ENCODE measurements at places on chromosomes 1 and 21.

DNA sequence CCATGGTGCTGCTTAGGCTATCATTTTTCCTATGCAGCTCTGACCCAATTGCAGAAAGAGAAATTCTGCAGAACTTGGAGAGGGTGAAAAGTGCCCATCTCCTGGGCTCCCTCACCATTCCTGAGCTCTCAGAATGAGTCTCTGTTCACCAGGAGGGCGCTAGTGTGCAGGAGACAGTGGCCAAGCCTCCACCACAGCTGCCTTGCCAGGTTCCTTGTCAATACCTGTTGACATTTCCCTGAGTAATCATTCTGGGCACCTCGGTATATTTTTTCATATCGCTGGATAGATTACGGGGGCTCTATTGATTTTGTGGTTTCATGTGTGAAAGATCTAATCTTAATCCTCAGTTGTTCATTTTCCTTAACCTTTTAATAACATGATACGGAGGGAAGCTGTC is 13.0 kb upstream of the C8B start:
- no peak for DNase-seq

DNA sequence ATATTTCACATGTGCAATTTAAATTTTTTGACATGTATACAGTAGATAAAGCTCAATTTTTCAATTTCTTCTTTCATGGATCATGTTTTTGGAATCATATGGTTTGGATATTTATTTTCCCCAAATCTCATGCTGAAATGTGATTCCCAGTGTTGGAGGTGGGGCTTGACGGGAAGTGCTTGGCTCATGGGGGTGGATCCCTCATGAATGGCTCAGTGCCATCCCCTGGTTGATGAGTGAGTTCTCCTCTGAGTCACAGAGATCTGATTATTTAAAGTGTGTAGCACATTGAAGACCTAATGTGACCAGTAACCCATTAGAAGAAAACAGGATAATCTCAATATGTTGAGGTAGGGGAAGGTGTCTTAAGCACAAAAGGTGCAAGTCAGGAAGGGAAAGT is 9.1 kb upstream of the IFI16 start:
- DNase-seq, result no peak

- no peak for DNase-seq
Observed at GRCh38 chr1:167747988-167748387, 26.2 kb downstream of the MPZL1 start.

DNA sequence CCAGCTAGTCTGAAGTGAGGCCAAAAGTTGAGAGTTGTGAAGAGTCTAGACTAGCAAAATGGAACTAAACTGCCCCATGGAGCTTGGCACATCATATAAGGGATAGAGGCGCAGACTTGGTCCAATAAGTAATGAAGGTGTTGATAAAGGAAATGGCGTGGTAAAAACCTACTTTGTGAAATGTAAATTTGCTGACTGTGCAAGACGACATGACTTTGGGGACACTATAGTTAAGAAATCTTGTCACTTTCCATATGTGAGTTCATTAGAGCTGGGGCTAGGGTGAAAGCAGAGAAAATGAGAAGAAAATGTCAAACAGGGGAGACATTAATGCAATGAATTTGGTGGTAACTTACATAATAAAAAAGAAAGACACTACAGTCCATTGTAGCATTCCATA is 50.1 kb downstream of the CLDN17 start:
- no peak for DNase-seq

DNA sequence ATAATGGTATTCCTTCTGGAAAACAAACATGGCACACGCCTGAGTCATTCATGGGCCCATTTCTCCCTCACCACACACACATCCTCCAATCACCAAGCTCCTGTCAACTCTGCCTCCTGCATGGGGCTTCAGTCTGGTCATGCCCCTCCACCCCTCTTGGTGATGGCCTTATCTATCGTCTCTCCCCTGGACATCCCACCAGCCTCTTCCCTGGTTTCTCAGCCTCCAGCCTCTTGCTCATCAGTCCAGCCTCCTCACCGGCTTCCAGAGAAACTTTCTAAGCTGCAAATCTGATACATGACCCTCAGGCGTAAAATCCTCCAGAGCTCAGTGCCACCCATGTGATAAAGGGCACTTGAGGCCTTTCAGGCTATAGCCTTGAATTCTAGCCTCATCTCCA is 243.9 kb downstream of the FOXD2 start:
- DNase-seq, result no peak

DNA sequence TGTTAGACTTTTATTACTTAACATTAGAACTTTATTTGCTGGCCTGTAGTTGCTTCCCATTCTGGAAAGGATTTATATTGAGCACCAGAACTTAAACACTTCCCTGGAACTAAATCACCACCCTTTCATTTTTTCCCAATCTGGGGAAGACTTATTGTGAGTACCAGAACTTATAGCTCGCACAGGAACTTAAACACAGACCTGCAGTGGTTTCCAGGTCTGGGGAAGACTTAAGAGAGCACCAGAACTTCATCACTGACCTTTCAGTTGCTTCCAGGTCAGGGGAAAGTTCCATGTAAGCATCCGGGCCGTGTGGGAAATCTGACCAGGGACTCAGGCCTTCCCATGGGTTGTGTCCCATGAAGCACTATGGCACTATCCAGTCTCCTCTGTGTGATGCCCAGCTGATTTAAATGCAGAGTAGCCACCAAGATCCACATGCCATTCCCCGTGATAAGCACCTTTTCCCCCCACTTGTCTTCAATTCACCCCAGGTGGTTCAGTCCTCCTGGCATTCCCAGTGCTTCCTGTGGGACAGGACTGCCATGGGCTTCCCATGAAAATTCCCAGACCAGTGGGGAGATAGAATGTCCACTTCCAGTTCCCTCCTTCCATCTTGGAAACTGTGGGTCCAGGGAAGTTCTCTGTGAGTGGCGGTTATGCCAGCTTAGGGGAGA is 48.9 kb downstream of the C4BPA start:
- DNase-seq, result no peak

- no peak for DNase-seq
Observed at GRCh38 chr21:37644636-37645035, 271.6 kb downstream of the KCNJ6 start.

DNA sequence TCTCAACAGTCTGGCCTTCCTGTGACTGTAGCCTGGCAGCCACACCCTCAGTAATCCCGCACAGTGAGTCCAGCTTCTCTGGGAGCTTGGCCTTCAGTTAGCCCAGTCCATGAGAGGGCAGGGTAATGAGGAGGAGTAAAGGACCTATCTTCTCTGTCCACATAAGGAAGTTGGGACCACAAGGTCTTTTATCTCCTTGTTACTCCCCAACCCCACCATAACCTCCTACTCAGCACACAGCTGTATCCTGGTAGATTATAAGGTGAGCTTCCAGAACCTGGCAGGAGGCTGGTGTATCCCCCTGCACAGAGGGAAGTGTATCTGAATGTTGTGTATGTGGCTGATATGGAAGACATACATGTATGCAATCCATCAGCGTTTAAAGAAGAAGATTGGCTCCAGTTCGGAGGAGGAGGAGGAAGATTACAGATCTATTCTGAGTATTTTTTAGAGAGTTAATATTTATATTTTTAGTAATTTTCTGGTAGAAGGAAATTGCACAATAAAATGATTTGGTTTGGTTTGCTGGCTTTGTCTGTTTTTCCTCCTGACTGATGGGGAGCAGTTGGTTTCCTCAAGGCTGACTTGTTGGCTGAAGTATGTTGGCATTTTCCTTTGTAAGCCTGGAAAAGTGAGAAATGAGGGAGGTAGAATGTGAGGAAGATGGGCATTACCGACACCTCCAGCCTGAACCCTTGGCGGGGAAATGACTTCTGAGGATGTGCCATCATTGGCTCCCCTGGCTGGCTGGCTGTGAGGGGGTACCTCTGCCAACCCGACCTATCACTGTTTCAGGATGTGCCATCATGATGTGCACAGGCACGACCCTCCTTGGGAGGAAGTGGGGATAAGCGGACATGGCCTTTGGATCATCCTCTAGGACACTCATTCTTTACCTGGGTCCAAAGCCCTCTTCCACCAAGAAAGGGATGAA is 5.0 kb downstream of the C1orf226 start:
- no peak for DNase-seq

GRCh38 chr1:117308311-117308916 is 58.8 kb upstream of the MAN1A2 start:
- DNase-seq, result no peak

GRCh38 chr1:90501281-90501680 is 215.8 kb downstream of the BARHL2 start:
- peak; percentile 40 for DNase-seq

- no peak for DNase-seq
Observed at GRCh38 chr1:171389171-171389570, 75.2 kb downstream of the FMO4 start.

DNA sequence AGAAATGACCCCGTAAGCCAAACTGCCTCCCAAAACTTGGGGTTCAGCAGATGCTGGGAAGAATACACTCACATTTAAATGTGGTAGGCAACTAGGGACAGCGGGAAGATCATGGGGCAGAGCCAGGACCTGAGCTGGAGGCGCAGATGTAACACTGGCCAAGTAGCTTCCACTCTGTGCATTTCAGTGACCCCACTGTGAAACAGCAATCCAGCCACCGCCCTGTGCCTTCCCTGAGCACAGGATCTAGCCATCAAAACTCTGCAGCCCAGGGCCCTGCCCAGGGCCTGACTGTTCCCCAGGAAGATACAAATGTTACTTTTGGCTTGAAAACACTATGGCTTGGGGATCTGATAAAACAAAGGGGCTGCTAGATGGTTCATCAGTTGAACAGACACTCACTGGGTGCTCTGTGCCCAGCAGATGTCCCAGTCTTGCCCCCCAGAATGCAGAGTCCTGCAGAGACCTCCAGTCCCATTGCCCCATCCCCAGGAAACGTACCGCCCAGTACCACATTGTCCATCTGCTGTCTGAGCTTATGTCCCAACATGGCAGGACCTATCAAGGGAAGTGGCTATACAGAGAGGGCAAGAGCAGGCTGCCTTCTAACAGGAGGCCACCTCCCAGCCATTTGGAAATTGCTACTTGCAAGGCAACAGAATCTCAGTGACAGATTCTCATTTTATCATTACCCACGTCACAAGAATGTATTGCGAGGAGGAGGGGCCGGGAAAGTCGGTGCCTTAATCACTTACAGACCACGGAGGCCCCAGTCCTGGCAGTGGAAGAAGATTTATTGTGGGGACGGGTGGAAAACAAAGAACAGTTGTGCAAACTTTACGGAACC is 124.0 kb downstream of the DMRTB1 start:
- DNase-seq, result no peak

DNA sequence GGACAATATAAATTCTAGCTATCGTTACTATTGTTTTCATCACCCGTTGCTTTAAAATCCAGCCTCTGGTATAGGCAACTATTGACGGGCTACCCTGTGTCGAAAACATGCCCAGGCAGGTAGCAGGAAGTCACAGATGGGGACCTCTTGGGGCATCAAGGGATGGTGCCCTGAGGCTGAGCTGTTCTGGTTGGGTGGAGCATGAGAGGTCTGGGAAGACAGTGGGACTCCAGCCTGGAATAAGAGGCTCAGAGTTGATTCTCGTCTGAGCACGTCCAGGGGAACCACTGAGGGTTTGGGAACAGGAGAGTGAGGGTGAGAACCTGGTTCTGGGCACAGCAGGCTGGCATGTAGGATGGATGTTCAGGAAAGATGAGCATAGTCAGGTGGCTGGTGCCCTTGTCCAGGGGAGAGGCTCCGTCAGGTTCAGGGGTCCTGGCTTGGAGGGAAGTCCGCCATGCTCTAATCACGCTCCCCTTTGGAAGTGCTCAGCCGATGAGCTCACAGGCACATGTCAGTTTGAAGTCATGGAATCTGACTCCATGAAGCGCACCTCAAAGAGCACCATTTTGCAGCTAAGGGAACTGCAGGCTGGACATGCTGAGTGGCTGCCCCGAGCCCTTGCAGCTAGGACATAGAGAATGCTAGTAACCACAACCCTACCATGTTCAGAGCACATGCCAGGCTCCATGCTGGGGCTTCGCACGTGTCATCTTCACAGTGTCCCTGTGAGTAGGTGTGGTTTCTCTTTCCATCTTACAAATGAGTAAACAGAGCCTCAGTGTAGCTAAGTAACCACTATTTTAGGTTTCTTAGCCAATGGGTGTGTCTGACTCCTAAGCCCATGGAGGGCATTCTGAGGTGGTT is 21.0 kb downstream of the PCSK9 start:
- peak; percentile 18 for DNase-seq

GRCh38 chr1:91864017-91864700 is 21.8 kb downstream of the TGFBR3 start:
- no peak for DNase-seq

DNA sequence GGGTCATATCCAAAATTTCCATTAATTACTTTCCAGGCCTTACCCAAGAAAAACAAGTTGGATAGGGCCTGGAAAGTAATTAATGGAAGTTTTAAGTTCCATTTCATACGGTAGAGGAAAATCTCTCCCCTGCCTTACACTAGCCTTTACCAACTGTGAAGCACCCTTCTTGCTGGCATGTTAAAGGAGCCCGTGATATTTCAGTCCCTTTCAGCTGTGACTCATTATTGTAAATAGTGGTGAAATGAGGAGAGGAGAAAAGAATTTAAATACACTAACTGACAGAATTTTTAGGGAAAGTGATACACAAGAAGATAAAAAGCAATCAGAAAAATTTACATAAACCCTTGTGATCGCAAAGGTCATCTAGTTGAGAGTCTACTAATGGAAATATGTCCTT is 20.3 kb upstream of the KAZN start:
- DNase-seq, result no peak

DNA sequence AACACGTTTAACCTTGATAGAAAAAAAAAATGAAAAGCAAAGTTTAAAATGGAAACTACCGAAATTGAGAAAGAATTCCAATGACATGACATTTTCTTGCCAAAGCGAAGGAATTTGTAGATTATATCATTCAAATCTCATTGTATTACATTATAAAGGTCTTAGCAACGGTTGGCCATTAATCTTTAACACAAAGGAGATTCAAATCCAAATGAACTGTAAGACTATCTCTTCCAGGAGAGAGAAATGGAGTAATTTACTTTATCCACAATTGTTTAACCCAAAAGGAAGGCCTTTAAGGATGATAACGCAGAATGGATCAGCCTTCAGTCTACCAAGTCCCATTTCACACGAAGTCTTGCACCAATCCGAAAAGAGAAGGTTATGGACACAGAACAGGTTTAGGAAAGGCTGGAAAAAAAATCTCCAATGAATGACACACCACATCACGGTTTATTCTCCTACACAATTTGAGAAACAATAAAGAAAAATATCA is 1.5 kb downstream of the ENAH start:
- DNase-seq, result peak; percentile 54

GRCh38 chr1:113886417-113887401 is 672 bp downstream of the BCL2L15 start:
- no peak for DNase-seq
